CD4-positive, alpha-beta memory T cell (primary cell): ENCODE measurements at places on chromosomes 4 and X.

GRCh38 chrX:130330146-130330545, 9.6 kb upstream of the SLC25A14 start:
- no peak for DNase-seq

DNA sequence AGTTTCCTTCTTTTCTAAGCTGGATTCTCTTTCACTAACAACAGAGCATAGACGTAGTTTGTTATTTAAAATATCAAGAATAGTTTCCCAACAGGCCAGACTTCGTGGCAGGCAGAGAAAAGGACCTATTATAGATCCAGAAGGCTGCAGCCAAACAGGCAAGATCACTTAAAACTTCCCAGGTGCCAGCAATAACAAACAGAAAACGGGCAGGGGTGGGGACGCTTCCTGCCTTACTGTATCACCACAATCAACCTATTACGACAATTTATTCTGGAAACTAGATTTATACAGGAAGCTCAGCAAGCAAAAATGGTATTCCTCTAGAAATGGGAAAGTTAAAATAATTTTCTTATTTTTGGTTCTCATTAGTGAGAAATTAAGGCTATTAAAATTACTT, 22.1 kb downstream of the RWDD4 start:
- no peak for DNase-seq

GRCh38 chrX:152632445-152633097, 5.1 kb upstream of the GABRQ start:
- peak; percentile 21 for DNase-seq

DNA sequence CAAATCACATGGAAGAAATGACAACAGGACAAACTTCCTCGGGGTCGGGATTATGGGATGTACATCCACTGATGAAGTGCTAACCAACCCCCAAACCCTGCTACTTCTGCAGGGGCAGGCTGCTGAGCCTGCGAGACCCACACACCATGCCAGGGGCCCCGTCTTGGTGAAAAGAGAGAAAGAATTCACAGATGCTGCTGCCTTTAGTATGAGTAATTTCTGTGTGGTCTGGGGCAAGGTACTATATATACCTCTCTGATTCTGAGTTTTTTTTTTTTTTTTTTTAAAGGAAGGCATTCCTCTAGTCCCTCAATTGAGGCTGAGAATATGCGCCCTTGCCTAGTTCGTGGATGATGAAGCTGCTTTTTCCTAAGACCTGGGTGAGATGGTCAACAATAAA, 24.8 kb downstream of the PDHA1 start:
- DNase-seq, result no peak

DNA sequence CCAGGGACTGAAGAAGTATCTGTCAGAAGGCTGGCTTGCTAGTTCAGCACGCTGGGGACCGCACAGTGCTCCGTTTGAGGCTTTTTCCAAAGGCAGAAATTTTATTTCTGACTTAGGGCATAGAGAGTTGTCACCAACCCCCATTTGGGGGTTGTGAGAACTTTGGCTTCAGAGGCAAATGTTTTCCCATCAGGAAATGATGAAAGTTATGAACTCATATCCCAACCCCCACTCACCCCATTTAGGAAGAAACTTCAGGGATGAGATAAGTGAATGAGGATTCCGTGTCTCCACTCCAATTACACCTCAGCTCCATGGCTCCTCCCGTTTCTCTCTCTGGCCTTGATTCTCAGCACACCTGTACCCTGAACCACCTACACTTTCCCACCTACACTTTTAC, 4.3 kb upstream of the WDR13 start:
- no peak for DNase-seq

DNA sequence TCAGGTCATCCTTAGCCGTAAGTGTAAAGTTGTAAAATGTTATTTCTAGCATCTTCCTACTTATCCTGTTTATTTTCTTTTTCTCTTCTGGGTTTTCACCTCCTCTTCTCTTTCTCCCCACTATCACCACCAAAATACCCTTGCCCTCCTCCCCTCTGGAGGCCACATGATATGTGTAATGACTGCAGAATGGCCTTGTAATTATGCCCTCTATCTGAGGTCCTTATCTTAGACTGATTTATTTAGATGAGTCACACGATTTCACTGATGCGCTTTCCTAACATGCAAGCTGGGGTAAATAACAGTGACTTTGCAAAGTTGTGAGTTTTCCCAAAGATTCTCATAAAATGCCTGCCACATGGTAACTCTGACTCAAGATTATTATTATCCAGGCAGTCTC, 231.8 kb upstream of the GPRIN3 start:
- no peak for DNase-seq

DNA sequence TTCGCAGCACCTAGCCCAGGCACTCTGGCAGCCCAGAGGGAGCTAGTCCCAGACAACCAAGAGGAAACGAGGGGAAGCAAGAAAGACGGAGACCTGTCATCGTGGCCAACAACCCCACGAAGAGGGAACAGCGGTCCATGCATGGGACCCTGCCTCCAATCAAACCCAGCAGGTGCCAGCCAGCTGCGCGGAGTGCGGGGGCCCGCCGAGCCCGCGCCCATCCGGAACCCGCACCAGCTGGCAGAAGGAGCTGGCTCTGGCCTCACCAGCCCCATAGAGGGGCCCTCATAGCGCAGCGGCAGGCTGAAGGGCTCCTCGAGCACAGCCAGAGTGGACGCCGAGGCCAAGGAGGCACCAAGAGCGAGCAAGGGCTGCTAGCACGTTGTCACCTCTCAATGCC, 332.4 kb upstream of the MAGEB18 start:
- DNase-seq, result no peak

DNA sequence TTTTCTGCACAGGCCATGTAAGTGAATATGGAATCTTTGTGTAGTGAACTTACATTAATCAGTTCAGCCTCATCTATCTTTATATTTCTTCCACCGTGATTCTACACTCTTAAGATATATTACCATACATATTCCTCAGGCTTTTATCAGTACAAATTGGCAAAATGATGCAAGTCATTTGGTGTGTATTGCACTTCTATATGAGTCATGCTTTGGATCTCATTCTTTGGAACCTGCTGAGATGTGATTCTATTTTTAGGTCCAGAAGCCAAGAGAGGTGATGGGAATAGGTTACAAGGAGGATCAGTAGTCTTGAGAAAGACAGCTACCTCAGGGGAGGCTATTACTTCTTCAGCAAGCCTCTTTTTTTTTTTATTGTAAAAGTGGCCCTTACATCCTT, 204.4 kb downstream of the ZNF330 start:
- DNase-seq, result no peak

DNA sequence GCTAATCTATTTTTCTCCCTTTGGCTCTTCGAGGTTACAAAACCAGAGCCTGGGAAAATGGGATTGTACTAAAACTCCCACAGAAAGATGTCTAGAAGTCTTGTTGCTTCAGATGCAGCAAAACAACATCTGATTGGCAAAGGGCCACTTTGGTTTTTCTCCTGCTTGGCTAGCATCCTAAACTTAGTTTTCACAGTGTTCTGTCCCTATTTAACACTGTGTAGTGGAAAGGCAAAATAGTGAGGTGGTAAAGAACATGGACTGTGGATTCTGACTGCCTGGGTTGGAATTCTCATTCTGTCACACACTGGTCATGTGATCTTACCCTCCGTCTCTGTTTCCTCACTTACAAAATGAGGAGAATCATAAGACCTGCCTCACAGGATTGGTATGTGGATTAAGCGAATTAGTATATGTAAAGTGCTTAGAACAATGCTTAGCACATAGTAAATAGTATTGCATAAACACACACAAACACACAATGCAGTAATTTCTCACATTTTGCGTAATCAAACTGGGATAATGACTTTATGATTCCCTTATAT, 23.5 kb downstream of the TIGD2 start:
- no peak for DNase-seq

- DNase-seq, result no peak
Measured at GRCh38 chr4:101200561-101200960, 146.8 kb downstream of the PPP3CA start.

DNA sequence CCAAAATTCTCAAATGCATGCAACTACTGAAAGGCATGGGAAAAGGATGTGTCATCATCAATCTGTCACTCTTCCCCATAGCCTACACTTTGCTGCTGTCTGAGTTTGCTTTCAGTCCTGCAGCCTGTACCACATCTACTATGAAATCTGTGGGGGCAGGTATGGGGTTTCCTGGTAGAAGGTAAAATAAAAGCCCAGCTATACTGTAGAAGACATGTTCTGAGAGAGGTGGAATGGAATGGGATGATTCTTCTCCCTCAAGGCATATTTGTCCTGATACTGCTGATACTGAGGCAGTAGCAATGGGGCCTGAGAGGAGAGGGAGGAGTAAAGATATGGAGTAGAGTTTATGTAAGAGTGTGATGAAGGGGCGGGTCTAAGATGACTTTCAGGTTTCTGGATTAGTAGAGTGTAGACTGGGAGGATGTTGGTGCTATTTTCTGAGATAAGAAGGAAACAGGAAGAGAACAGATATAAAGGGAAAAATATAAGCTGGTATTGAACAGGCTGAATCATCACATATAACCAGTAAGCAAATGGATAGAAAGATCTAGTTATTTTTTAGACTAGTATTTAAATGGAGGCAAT, 38.7 kb upstream of the GYPA start:
- DNase-seq, result no peak

DNA sequence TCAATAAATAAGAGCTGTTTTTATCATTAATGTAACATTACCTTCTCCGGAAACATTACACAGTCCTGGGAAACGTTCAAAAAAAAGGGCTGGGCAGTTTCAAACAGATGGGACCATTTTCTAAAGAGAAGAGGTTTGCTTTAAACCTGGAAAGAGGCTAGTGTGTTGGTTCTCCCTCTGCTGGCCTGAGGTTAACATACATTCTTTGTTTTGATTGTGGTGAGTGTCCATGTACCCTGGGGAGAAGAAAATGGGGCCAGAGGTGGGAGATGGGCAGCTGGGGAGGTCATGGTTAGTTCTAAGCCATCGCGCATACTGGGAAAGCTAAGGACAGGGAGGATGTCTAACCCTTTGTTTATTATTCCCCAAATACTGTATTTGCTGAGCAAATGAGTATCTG, 194.7 kb downstream of the CPEB2 start:
- DNase-seq, result no peak
